Lower lobe of right lung (tissue), 2 donors: ENCODE measurements at places on chromosomes 12 and 14. TPM values are rescaled to one million over a fixed set of nuclear protein-coding genes. Genes with fewer than 3 reads are reported as not detected.

- no peaks in the 10 kb centered on the region for H3K27me3 ChIP-seq
- H3K4me1 ChIP-seq, result peaks cover 12% of the 10 kb centered on the region
- no peak for DNase-seq
- peak overlapping the region; percentile 79 for H3K27ac ChIP-seq
- peak overlapping the region; percentile 83 for H3K4me3 ChIP-seq
Measured at GRCh38 chr12:19131025-19131444, 1.5 kb downstream of the PLEKHA5 start.

GRCh38 chr12:121237415-121237814 is 27.5 kb downstream of the P2RX4 start:
- peaks cover 42% of the 10 kb centered on the region for H3K4me1 ChIP-seq
- H3K27me3 ChIP-seq, result no peaks in the 10 kb centered on the region
- no peak overlapping the region for H3K4me3 ChIP-seq
- peaks cover 69% of the 10 kb centered on the region for H3K36me3 ChIP-seq

DNA sequence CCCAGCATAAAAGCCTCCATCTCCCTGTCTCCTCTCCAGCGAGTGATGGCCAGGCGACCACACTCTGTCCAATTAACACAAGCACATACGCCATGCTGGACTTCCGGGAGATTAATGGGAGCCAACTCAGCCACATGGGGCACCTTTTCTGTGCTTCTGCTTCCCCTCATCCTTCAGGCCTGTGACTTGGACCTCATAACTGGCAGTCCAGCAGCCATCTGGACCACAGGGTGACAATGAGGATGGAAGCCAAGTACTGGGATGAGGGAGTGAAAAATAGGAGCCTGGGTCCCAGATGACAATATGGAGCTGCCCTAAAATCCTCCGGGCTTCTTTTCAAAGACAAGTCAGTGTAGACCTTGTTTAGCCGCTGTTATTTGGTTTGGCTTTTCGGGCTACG is 12.8 kb downstream of the MAP3K9 start:
- no peaks in the 10 kb centered on the region for H3K27me3 ChIP-seq
- no peak for DNase-seq

GRCh38 chr12:128077917-128078298 is 189.1 kb upstream of the TMEM132C start:
- H3K36me3 ChIP-seq, result no peaks in the 10 kb centered on the region
- no peaks in the 10 kb centered on the region for H3K27me3 ChIP-seq
- no peak for DNase-seq
- H3K4me3 ChIP-seq, result no peak overlapping the region

DNA sequence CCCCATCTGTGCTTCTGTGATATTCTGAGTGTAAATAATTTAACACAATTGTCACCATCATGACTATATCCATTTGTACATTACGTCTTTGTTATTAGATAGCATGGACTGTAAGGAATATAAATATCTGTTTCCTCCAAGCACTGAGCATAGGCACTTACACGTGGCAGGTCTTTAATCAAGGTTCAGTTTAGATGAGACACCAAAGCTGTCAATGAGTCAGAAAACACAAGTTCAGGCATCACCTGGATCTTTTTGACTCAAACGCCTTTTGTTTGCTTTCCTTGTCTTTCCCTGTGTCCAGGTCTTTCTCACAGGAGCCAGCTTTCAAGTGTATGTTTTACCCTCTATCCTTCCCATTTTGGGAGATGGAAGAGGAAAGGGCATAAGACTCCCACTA is 163.2 kb upstream of the CCDC198 start:
- H3K36me3 ChIP-seq, result no peaks in the 10 kb centered on the region
- no peak overlapping the region for H3K27ac ChIP-seq
- H3K4me1 ChIP-seq, result no peaks in the 10 kb centered on the region
- DNase-seq, result no peak
- peaks cover under 1% of the 10 kb centered on the region for H3K27me3 ChIP-seq

DNA sequence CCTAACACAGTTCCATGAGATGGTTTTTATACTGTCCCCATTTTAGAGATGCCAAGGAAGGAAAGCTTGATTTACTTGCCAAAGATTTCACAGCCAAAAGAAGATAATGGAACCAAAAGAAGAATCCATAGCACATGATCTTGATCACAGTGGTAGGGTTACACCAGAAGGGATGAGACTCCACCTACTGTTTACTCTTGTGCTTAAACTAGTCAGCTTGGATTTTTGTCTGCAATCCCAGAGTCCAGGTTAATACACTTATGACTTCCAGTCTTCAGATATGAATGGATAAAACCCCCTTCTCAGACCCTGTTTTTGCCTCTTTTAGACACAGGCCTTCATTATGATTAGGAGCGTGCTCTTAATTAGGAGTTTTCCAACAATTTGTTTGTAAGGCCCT is 454.2 kb downstream of the AEBP2 start:
- DNase-seq, result no peak
- H3K4me1 ChIP-seq, result no peaks in the 10 kb centered on the region
- no peaks in the 10 kb centered on the region for H3K36me3 ChIP-seq
- H3K4me3 ChIP-seq, result no peak overlapping the region
- no peak overlapping the region for H3K27ac ChIP-seq

DNA sequence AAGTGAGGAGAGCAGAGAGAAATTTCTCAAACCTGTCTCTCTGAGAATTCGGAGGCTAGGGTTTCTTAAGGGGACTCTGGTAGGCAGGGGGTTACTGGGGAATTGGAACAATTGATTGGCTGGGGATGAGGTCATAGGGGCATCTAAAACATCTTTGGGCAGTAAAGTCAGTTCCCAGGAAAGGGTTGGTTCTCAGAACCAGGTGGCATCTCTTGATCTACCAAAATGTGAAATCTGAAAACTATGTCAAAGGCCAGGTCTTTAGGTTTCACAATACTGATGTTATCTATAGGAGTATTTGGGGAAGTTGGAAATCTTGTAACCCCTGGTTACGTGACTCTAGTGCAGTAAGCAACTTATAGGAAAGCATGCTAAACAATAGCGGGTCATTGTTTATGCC is 6.9 kb downstream of the C12orf75 start:
- H3K36me3 ChIP-seq, result no peaks in the 10 kb centered on the region
- no peak for DNase-seq
- H3K4me3 ChIP-seq, result no peak overlapping the region
- H3K4me1 ChIP-seq, result no peaks in the 10 kb centered on the region
- no peaks in the 10 kb centered on the region for H3K27me3 ChIP-seq
- no peak overlapping the region for H3K27ac ChIP-seq

The SOAT2 gene
- total RNA-seq, result not detected

- H3K4me1 ChIP-seq, result no peaks in the 10 kb centered on the region
- DNase-seq, result no peak
- no peak overlapping the region for H3K27ac ChIP-seq
- no peak overlapping the region for H3K4me3 ChIP-seq
Measured at GRCh38 chr12:25404955-25405354, 148.1 kb downstream of the LMNTD1 start.

The SLCO1B3 gene
- not detected for total RNA-seq

The VIPAS39 gene
- 18.4 TPM for total RNA-seq

DNA sequence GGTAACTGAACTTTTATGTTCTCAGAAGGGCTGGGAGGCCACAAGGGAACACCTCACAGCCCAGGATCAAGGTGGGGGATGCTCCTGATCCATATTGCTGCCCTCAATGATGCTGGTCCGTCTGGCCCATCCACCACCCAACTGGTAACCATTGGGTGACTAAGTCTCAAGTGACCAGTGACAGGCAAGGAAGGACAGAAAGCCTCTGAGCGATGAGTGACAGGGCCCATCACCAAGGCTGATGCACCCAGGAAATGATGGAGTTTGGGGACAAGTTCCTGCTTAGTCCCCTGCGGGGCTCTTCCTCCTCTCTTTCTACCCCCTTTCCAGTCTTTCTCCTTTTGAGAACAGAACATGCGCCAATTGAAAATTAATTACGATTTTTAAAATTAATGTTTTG is 2.6 kb upstream of the MMP19 start:
- no peak for DNase-seq
- H3K27ac ChIP-seq, result no peak overlapping the region
- no peak overlapping the region for H3K4me3 ChIP-seq
- no peaks in the 10 kb centered on the region for H3K27me3 ChIP-seq
- H3K36me3 ChIP-seq, result no peaks in the 10 kb centered on the region

The POMT2 gene
- total RNA-seq, result 23.5 TPM
